ENCODE measurements at places on chromosomes 6 and 20. TPM values are rescaled to one million over a fixed set of nuclear protein-coding genes. Genes with fewer than 3 reads are reported as not detected.

HLA-DOB gene
- total RNA-seq: not detected

PKHD1 gene
- total RNA-seq: not detected

SSTR4 gene
- total RNA-seq: not detected

SIRPB2 gene
- total RNA-seq: 2.8 TPM

COL9A1 gene
- total RNA-seq: not detected

HSPA12B gene
- total RNA-seq: 11.1 TPM

All from bladder microvascular endothelial cell (primary cell).